Left cardiac atrium (tissue), 4 donors: ENCODE measurements at places on chromosomes 13 and 19. TPM values are rescaled to one million over a fixed set of nuclear protein-coding genes. Genes with fewer than 3 reads are reported as not detected.

The HSD17B14 gene
- total RNA-seq = 5.4 TPM

GRCh38 chr13:104683789-104684188 lies 1617.6 kb upstream of the SLC10A2 start:
- DNase-seq = no peak

The PSG7 gene
- total RNA-seq = not detected

DNA sequence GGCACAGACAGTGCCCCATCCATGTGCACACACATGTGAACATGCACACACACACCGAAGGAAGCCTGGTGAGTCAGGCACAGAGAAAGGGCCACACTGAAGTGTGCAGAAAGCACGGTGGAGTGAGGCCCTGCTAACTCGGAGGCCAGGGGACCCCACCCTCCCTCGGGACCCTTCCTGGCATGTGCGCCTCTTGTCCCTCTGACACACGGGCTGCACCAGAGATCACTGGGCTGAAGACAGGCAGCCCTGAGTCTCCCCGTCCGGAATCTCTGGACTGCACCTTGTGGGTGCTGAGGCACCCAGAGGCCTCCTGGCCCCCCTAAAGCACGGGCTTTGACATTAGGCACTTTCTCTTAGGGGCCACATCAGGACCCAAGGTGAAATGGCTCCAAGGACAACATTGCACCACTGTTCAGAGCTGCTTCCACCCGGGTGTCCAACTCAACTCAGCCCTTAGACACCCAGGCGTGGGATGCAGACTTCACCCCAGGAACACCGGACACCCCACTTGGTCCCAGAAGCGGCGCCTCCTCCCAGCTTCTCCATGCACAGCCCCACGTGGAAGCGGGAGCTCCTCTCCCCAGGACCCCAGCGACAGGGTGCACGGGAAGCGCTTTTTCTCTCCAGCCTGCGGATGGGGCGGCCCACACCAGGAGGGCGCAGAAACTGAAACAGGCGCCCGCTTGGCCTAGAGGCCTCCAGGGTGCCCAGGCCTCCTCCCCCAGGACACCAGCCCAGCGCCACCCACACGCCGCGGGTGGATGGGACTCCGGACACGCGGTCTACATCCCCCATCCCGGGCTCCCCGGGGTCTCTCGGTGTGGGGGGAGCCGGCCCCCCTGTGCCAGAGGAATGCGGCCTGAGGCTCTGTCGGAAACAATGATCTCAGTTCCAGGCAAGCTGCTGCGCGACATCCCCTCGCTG lies 90.2 kb downstream of the SPACA7 start:
- no peak for DNase-seq

- no peak for DNase-seq
Measured at GRCh38 chr13:38321654-38322053, 28.0 kb upstream of the UFM1 start.

The ATP8B3 gene
- 1.6 TPM for total RNA-seq

GRCh38 chr19:50187937-50188336 lies 15.5 kb upstream of the MYH14 start:
- no peak for DNase-seq

The FBXO27 gene
- total RNA-seq = 19.8 TPM

DNA sequence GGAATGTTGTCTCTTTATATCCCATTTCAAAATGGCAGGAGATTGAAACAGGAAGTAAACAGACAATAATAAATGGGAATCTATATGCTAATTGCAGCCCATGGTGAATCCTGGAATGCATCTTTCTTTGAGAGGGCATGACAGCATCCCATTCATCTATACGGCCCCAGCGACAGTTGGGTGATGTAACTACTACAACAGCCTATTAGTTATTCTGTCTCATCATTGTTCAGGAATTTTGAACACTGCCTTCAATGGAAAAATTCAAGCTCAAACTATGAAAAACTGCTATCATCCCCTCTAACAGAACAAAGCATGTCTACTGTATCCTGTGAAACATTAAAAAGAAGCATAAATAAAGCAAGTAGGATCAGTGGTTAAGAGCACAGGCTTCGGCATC lies 262.1 kb downstream of the DCT start:
- no peak for DNase-seq
